GM23248 (cell line): ENCODE measurements at places on chromosomes 1 and 21.

GRCh38 chr1:13775459-13775858, 75.5 kb downstream of the PRDM2 start:
- peaks cover 29% of the 10 kb centered on the region for H3K4me1 ChIP-seq
- peaks cover 27% of the 10 kb centered on the region; the same call in 1 of the 2 replicates for H3K36me3 ChIP-seq
- DNase-seq: peak; percentile 58
- H3K27me3 ChIP-seq: no peaks in the 10 kb centered on the region
- H3K4me3 ChIP-seq: 0 out of 2 replicates have a peak overlapping the region, but pooled peaks have one; percentile 8

DNA sequence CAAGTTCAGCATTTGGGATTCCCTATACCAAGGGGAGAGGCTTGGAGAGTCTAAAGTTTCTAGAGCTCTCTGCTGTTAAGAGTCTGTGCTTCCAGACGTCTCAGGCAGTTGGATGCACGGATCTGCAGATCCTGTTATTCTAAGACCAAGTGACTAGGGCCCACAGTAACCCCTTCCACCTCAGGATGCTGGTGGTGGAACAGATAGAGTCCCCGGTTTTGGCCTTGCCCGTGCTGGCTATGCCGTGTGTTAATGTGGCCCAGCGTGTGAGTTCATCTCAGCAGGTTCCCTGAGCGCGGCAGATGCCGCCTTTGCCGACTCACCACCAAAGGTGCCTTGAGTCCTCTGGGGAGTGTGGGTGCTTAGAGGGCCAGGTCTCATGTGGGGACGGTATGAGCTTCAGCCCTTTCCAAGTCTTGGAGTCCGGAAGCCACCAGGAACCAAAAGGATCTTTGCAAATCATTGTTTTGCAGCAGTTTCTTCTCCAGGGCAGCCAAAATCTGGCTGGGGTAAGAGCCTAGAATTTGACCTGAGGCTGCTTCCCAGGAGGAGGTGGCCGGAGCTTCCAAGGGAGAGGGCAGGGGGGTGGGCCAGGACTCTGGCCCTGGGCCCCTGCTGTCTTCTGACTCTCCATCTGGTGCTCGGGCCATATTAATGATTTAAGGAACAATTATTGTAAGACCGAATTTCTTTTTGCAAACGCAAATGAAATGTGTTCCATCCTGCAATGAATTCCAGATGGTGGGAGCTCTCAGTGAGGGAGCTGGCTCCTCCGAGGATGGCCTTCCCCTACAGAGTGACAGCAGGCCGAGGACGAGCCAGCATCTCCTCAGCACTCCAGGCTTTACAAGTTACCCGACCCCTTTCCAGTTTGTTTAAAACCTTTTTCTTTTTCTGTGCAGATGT, 205.7 kb downstream of the FOXD2 start:
- no peaks in the 10 kb centered on the region for H3K4me1 ChIP-seq
- H3K27ac ChIP-seq: no peak overlapping the region

DNA sequence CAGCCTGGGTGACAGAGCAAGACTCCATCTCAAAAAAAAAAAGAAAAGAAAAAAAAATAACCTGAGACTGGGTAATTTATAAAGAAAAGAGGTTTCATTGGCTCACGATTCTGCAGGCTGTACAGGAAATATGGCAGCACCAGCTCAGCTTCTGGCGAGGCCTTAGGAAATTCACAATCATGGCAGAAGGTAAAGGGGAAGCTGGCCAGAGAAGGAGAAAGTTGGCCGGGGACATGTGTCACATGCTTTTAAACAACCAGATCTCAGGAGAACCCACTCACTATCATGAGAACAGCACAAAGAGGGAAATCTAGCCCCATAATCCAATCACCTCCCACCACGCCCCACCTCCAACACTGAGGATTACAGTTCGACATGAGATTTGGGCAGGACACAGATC, 125.3 kb downstream of the DISP1 start:
- no peaks in the 10 kb centered on the region for H3K27me3 ChIP-seq
- H3K27ac ChIP-seq: no peak overlapping the region
- no peak overlapping the region for H3K4me3 ChIP-seq
- no peaks in the 10 kb centered on the region for H3K36me3 ChIP-seq
- no peak for DNase-seq

GRCh38 chr1:96649301-96649700, 72.3 kb upstream of the PTBP2 start:
- H3K27me3 ChIP-seq: no peaks in the 10 kb centered on the region
- no peaks in the 10 kb centered on the region for H3K36me3 ChIP-seq
- H3K27ac ChIP-seq: no peak overlapping the region
- H3K4me1 ChIP-seq: no peaks in the 10 kb centered on the region
- no peak for DNase-seq
- no peak overlapping the region for H3K4me3 ChIP-seq

DNA sequence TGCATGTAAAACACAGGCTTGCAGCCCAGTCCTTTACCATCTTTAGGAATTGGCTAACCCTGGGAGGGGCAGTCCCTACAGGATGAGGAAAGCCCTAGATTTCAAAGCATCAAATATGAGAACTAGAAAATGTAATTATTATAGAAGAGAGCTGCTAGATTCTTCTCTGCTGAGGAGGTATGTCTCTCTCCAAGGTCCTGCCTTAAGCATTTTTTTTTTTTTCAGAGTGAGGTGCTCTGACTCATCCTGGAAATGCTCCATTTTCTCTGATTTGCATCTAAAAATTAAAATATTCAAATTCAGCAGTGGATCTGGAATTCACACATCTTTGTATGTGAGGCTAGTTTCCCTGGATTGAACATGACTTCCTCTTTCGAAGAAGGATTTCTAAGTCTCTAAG, 149.8 kb downstream of the ZNF648 start:
- peak; percentile 4 for DNase-seq
- no peak overlapping the region for H3K4me3 ChIP-seq
- no peak overlapping the region for H3K27ac ChIP-seq
- no peaks in the 10 kb centered on the region for H3K36me3 ChIP-seq

GRCh38 chr1:115364046-115364779, 26.2 kb upstream of the NGF start:
- H3K27ac ChIP-seq: no peak overlapping the region
- H3K27me3 ChIP-seq: no peaks in the 10 kb centered on the region
- peak; percentile 43 for DNase-seq
- H3K4me1 ChIP-seq: peaks cover 8% of the 10 kb centered on the region

DNA sequence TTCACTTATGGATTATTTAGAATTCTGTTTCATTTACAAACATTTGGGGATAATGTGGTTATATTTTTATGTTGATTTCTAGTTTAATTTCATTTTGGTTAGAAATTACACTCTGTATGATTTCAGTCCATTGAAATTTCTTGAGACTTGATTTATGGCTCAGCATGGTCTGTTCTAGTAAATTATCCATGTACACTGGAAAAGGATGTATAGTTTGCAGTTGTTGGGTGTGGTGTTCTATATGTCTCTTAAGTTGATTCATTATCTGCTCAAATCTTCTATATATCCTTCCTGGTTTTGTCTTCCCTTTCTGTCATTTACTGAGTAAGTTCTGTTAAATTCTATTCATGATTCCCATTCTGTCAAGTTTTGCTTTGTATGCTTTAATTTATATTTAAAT, 52.3 kb downstream of the RAP1A start:
- H3K36me3 ChIP-seq: no peaks in the 10 kb centered on the region
- peaks cover 21% of the 10 kb centered on the region for H3K4me1 ChIP-seq
- no peaks in the 10 kb centered on the region for H3K27me3 ChIP-seq
- H3K4me3 ChIP-seq: no peak overlapping the region
- no peak for DNase-seq

GRCh38 chr1:48693180-48693579, 83.5 kb downstream of the BEND5 start:
- no peak overlapping the region for H3K27ac ChIP-seq
- H3K4me3 ChIP-seq: no peak overlapping the region
- H3K36me3 ChIP-seq: no peaks in the 10 kb centered on the region
- no peak for DNase-seq
- H3K4me1 ChIP-seq: no peaks in the 10 kb centered on the region

DNA sequence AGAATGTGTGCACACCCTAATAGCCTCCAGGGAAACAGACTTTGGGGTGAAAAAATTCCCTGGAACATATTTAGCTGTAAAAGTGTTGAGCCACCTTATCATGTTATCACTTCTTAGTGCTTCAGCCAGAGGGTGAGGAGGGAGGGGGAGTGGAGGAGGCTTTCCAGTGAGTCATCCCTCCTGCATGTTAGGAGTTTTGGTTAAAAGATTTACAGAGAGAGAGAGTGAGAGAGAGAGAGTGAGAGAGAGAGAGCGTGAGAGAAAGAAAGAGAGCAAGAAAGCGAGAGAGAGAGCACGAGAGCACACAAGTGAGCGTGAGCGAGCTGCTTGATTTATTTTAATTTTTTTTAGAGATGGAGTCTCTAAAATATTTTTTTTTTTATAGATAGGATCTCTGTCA, 13.5 kb upstream of the CACNA1E start:
- no peaks in the 10 kb centered on the region for H3K36me3 ChIP-seq
- H3K27me3 ChIP-seq: peaks cover 13% of the 10 kb centered on the region
- H3K4me3 ChIP-seq: no peak overlapping the region
- DNase-seq: peak; percentile 75
- no peak overlapping the region for H3K27ac ChIP-seq

DNA sequence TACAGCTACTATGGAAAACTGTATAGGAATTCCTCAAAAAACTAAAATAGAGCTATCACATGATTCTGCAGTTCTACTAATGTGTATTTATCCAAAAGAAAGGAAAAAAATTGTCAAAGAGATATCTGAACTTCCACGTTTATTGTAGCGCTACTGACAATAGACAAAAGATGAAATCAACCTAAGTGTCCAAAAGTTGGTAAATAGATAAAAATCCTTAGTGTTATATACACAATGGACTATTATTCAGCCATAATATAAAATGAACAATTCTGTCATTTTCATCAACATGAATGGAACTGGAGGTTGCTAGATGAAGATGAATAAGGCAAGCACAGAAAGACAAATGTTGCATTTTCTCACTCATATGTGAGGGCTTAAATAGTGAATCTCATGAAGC, 1492.1 kb downstream of the MRPL39 start:
- no peak for DNase-seq
- H3K27ac ChIP-seq: no peak overlapping the region
- no peaks in the 10 kb centered on the region for H3K27me3 ChIP-seq
- no peaks in the 10 kb centered on the region for H3K4me1 ChIP-seq

DNA sequence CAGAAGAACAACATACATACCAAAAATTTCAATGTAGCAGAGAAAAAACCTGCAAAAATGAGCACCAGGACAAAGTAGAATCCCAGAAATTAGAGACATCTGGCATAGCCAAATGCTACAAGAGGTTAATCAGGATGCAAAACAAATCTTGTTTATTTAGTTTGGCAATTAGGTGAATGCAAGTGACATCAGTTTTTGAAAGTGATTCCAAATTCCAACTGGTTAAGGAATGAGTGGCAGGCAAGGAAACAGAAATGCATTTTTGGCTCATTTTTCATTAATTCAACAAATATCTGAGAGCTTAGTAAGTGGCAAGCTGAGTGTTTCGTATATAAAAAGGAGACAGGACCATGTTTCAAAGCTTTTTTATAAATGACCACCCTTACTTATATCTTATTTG, 21.3 kb downstream of the SCAF4 start:
- peak; percentile 74 for DNase-seq
- no peaks in the 10 kb centered on the region for H3K36me3 ChIP-seq
- peak overlapping the region; percentile 12; the same call in 1 of the 2 replicates for H3K4me3 ChIP-seq

GRCh38 chr1:226772446-226773139, 33.5 kb upstream of the ITPKB start:
- DNase-seq: no peak
- H3K36me3 ChIP-seq: no peaks in the 10 kb centered on the region
- no peak overlapping the region for H3K4me3 ChIP-seq
- H3K27ac ChIP-seq: no peak overlapping the region
- H3K27me3 ChIP-seq: no peaks in the 10 kb centered on the region; the same call in 1 of the 2 replicates

GRCh38 chr1:231116738-231117137, 45.1 kb upstream of the TRIM67 start:
- no peak for DNase-seq
- no peaks in the 10 kb centered on the region for H3K36me3 ChIP-seq
- H3K27me3 ChIP-seq: peaks cover 6% of the 10 kb centered on the region
- no peak overlapping the region for H3K27ac ChIP-seq

- DNase-seq: peak; percentile 42
- peaks cover 14% of the 10 kb centered on the region; the same call in 1 of the 2 replicates for H3K36me3 ChIP-seq
- H3K27me3 ChIP-seq: no peaks in the 10 kb centered on the region
These were observed 1.2 kb downstream of the ZFP69 start for GRCh38 chr1:40478276-40478675.

- DNase-seq: no peak
- no peaks in the 10 kb centered on the region for H3K36me3 ChIP-seq
- H3K27ac ChIP-seq: no peak overlapping the region
- no peak overlapping the region for H3K4me3 ChIP-seq
These were observed 204.5 kb upstream of the HMCN1 start for GRCh38 chr1:185529673-185530072.

DNA sequence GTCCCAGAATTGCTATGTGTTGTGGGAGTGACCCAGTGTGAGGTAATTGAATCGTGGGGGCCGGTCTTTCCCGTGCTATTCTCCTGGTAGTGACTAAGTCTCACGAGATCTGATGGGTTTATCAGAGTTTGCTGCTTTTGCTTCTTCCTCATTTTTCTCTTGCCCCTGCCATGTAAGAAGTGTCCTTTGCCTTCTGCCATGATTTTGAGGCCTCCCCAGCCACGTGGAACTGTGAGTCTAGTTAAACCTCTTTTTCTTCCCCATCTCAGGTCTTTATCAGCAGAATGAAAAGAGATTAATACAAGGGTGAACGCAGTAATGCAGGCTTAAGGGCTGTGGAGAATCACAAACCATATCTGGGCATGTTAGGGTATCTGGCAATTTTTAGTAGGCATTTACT, 624.0 kb downstream of the USP25 start:
- H3K27ac ChIP-seq: no peak overlapping the region
- no peak for DNase-seq
- H3K4me1 ChIP-seq: no peaks in the 10 kb centered on the region
- H3K36me3 ChIP-seq: no peaks in the 10 kb centered on the region
- no peak overlapping the region for H3K4me3 ChIP-seq

GRCh38 chr1:71046891-71047634, 553 bp downstream of the PTGER3 start:
- H3K4me3 ChIP-seq: peak overlapping the region; percentile 65
- no peak overlapping the region for H3K27ac ChIP-seq
- peaks cover 22% of the 10 kb centered on the region; the same call in 1 of the 2 replicates for H3K27me3 ChIP-seq
- peak; percentile 52 for DNase-seq
- no peaks in the 10 kb centered on the region for H3K36me3 ChIP-seq

GRCh38 chr1:153598309-153599172, 14.4 kb downstream of the S100A16 start:
- H3K4me1 ChIP-seq: peaks cover 22% of the 10 kb centered on the region; the same call in 1 of the 2 replicates
- peak; percentile 58 for DNase-seq
- H3K36me3 ChIP-seq: peaks cover 10% of the 10 kb centered on the region; the same call in 1 of the 2 replicates
- peak overlapping the region; percentile 39 for H3K27ac ChIP-seq
- no peaks in the 10 kb centered on the region for H3K27me3 ChIP-seq

GRCh38 chr1:49995734-49996133, 28.0 kb downstream of the AGBL4 start:
- no peak for DNase-seq
- no peaks in the 10 kb centered on the region for H3K27me3 ChIP-seq
- H3K4me3 ChIP-seq: no peak overlapping the region
- no peak overlapping the region for H3K27ac ChIP-seq
- H3K4me1 ChIP-seq: no peaks in the 10 kb centered on the region
- H3K36me3 ChIP-seq: no peaks in the 10 kb centered on the region

GRCh38 chr1:89089962-89090361, 25.0 kb upstream of the GBP1 start:
- no peak overlapping the region for H3K4me3 ChIP-seq
- H3K4me1 ChIP-seq: no peaks in the 10 kb centered on the region
- no peaks in the 10 kb centered on the region for H3K27me3 ChIP-seq
